CD4-positive, alpha-beta T cell treated with Interferon alpha-2 for 1 hour (primary cell): ENCODE measurements at places on chromosomes 1 and 21.
A peak's percentile ranks its signal among the peaks of the same experiment; 100 is the strongest.

- no peak for DNase-seq
Measured at GRCh38 chr1:197567442-197567841, 207.8 kb downstream of the DENND1B start.

GRCh38 chr21:45416620-45417019 lies 11.7 kb downstream of the COL18A1 start:
- no peak for DNase-seq

- DNase-seq = no peak
Measured at GRCh38 chr1:197976368-197976767, 59.2 kb downstream of the LHX9 start.

GRCh38 chr1:6180707-6181311 lies 688 bp upstream of the CHD5 start:
- no peak for DNase-seq

GRCh38 chr21:39120876-39121599 lies 62.2 kb downstream of the PSMG1 start:
- no peak for DNase-seq

GRCh38 chr1:58201492-58202106 lies 344.9 kb downstream of the OMA1 start:
- no peak for DNase-seq

DNA sequence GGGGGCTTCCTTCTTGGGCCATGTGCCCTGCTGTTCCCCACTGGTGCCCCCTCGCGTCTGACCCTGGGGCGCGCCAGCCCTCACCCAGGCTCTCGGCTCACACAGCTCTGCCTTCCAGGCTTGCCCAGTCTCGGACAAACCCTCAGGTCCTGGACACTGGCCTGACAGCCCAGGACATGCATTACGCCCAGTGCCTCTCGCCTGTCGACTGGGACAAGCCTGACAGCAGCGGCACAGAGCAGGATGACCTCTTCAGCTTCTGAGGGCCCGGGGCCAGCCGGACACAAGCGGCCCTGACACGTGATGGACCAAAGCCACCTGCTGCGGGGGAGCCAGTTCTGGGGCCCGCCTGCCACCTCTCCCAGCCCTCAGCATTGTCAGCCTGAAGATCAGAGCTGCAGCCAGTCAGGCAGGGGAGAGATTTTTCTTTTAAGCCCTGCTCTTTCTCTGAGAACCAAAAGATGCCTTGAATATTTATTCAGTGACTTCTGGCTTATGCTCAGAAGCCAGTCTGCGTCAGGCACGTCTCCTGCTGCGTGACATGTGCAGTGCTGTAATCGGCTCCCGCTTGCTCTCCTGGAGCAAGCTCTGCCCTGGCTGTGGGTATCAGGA lies 23.4 kb downstream of the LDLRAP1 start:
- DNase-seq = peak; percentile 11

GRCh38 chr1:231778009-231778719 lies 151.6 kb downstream of the DISC1 start:
- DNase-seq = no peak

- no peak for DNase-seq
Measured at GRCh38 chr21:31650930-31651329, 8.6 kb upstream of the SOD1 start.

GRCh38 chr1:177170756-177171535 lies at the start of gene BRINP2:
BRINP2 (plus strand) TSS chr1:177170958; CDS start chr1:177229877, 58,919 bp downstream.
- DNase-seq = no peak

DNA sequence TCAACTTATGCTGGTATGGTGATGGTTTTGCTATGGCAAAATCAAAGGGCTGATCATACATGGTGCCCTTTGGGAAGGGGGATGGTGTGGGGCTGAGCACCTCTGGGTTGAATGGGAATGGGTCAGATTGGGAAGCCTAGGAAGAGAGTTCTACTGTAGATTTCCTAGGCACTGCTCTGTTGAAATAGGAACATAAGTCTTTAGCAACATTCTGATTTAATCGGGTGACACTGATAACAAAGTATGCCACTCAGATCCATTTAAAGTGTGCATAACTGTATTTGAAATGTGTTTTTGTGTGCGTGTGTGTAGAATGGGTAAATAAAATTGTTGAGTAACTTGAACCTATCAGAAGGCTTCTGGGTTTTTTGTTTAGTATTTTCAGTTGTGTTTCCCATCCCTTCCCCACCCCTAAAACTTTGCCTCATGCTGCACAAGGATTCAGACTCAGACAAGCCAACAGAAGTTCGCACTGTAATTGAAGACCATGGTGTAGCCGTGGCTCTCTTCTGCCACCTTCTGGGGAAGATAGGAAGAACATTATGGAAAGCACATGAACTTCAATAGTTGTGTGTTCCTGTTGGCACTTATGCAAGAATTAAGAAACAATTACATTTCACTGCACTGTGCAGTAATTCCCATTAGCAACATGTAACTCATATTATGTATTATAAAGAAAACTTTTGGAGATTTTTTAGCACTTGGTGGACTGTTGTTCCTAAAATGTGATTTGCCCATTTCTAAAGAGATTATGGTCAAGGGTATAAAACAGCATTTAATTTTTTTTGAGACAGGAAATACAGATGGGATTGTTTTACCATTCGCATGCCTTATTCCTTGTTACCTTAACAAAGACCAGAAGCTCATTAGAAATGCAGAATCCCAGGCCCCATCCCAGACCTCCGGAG lies 10.9 kb upstream of the C4BPB start:
- peak; percentile 73 for DNase-seq

GRCh38 chr21:31641416-31641922 lies 18.0 kb upstream of the SOD1 start:
- no peak for DNase-seq

- no peak for DNase-seq
Measured at GRCh38 chr1:172960454-172961208, 90.1 kb downstream of the TNFSF18 start.

DNA sequence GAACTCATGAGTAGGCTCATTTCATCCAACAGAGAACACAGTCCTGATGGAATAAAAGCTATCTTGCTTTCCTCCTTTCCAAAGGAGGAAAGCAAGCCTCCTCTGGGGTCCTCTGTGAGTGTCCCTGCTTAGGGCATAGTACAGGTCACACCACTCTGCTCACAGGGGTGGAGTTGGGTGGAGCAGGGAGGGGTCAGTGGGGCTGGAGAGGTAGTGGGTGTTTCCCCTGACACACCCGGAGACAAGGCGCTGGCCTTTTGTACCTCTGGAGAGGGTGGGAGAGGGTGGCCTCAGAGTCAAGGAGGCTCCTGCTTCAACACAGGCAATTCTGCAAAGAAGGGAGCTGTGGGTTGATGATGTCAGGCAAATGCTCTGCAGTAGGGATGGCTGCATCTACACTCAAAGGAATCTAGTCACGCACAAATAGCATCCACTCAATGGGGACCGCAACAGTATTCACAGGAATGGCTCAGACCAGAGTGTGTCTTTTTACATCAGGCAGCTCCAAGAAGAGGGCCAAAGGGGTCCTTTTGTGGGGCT lies 58.6 kb upstream of the PLXNA2 start:
- no peak for DNase-seq

- DNase-seq = no peak
Measured at GRCh38 chr21:44423312-44423821, 31.9 kb upstream of the LRRC3 start.

GRCh38 chr1:43979528-43980254 lies 681 bp downstream of the B4GALT2 start:
- DNase-seq = no peak

GRCh38 chr1:171961861-171962260 lies 120.6 kb downstream of the DNM3 start:
- DNase-seq = no peak

GRCh38 chr1:26169198-26169554 lies 413 bp upstream of the C1orf232 start:
- DNase-seq = no peak

DNA sequence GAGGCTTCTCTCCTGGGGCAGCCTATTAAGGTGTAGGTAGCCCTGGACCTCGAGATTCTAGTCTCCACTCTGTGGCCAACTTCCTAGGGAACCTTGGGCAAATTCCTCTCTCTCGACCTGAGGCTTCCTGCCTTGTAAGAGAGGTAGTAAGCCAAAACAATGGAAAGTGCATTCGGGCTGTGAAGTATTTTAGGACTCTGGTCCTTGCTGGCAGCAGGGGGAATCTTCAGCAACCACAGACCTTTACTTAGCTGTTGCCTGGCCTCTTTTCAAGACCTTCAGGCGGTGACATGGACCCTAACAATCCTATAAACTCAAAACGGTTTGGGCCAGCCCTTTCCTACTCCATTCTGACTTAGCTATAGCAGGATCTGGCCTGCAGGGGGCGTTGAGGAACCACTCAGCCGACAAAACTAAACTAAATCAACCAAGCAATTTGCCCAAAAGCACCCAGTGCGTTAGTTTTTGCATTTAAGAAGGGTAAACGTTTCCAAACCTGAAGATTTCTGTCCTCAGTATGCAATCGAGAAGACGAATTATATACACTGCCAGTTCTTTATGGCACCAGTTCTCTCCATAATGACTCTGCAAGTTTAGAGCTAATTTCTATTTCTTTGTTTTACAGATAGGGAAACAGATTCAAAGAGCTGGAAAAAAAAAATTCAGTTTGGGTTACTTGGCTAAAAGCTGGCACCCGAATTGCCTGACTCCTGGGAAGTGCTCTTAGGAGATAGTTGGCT lies 10.9 kb upstream of the SESN2 start:
- peak; percentile 87 for DNase-seq

DNA sequence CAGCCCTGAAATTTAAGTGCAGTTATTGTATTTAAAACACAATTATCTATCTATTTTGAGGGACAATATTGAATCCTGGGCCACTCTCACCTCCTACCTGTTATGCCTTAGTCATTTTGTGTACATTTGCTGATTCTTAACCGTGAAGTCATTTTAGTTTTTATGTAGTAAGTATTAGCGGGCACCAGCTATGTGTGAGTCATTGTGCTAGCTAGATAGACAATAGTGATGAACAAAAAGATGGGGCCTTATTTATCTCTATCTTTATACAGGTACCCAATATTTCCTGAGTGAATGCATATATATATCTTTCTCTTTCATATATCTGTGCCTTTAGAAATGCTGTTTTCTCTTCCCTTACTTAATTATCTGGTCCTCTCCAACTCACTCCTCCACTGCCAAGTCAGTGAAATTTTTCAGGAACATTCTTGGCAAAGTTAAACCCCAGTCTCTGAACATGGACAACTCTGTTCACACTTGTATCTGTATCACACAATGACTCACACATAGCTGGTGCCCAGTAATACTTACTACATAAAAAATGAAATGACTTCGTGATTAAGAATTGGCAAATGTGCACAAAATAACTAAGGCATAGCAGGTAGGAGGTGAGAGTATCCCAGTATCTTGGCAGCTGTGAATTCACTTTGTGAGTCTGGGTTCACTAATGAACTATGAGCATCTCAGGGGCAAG lies 166.0 kb upstream of the C8B start:
- DNase-seq = no peak

DNA sequence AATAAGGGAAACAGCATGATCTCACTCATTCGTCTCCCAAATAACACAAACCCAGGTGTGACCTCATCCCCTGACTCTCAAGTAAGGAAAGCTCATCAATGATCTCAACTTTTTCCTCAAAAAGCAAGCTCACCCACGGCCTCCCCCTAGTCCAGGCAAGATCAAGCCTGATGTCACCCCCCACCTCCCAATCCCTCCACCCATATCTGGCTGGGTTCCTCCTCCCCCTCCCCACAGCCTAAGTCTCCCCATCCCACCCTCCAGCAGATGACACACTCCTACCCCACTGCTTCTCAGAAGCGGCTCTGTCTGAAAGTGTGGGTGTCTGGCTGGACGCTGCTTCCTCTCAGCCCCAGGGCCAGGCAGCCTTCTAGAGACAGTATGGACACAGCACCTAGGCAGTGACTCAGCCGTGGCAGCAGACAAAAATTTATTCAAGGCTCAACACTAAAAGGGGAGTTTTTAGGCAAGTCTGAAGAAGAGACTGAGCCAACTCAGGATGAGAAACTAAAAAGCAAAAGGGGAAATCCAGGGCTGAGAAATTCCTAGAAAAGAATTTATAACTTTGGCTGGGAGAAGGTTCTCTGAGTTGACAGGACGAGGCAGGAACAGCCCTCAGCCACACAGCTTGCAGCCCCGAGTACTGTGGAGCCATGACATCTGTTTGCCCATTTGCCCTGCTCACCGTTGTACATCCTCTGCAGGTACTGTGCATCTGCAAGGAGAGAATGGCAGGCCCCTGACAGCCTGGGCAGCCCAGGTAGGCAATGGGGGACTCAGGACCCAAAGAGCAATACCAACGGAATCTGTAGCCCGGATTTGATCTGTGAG lies 81.6 kb upstream of the LRRC8D start:
- DNase-seq = peak; percentile 36

DNA sequence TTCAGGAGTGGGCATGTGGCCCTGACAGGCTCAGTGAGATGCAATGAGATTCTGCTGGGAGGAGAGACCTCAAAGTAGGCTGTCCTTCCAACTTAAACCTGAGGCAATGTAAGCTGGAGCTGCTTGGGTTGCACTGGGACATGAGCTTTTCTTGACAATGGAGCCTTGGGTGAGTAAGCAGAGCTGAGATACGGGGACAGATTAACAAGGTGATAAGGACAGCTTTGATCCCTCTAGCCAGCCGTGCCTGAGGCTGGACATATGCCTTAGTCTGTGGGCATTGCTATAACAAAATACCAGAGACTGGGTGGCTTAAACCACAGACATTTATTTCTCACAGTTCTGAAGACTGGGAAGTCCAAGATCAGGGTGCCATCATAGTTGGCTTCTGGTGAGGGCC lies 18.3 kb upstream of the NGF start:
- DNase-seq = no peak

GRCh38 chr1:38452246-38452645 lies 405.7 kb upstream of the POU3F1 start:
- no peak for DNase-seq
